ENCODE measurements at places on chromosomes 3 and 15. TPM values are rescaled to one million over a fixed set of nuclear protein-coding genes. Genes with fewer than 3 reads are reported as not detected.

The CELF6 gene
- total RNA-seq = 0.54 TPM

The ARGFX gene
- not detected for total RNA-seq

The LRRIQ4 gene
- under 0.01 TPM for total RNA-seq

The DUOXA1 gene
- total RNA-seq = under 0.01 TPM

The FGD5 gene
- 21.8 TPM for total RNA-seq

The PATL2 gene
- total RNA-seq = 5.7 TPM

The RCCD1 gene
- 13.7 TPM for total RNA-seq

The SSR3 gene
- total RNA-seq = 96.1 TPM

The NEO1 gene
- 0.27 TPM for total RNA-seq

The TRAT1 gene
- total RNA-seq = under 0.01 TPM

The DBR1 gene
- 15.6 TPM for total RNA-seq

The XCR1 gene
- not detected for total RNA-seq

The DAPK2 gene
- 0.81 TPM for total RNA-seq

The CCNB2 gene
- 4.8 TPM for total RNA-seq

The SERPINI2 gene
- total RNA-seq = 1.6 TPM

The ZBED2 gene
- under 0.01 TPM for total RNA-seq

The C3orf22 gene
- total RNA-seq = not detected

The RPL4 gene
- total RNA-seq = 9,045 TPM

The CCR2 gene
- 0.81 TPM for total RNA-seq

The ALDH1L1 gene
- total RNA-seq = under 0.01 TPM

The MTMR10 gene
- 13.2 TPM for total RNA-seq

The FGF7 gene
- under 0.01 TPM for total RNA-seq

The C3orf85 gene
- total RNA-seq = not detected

The DYNLT2B gene
- 2.2 TPM for total RNA-seq

The SLC51B gene
- not detected for total RNA-seq

The CCRL2 gene
- total RNA-seq = 7.0 TPM

GRCh38 chr3:102156426-102156825 lies 278.4 kb upstream of the ZPLD1 start:
- DNase-seq = no peak

DNA sequence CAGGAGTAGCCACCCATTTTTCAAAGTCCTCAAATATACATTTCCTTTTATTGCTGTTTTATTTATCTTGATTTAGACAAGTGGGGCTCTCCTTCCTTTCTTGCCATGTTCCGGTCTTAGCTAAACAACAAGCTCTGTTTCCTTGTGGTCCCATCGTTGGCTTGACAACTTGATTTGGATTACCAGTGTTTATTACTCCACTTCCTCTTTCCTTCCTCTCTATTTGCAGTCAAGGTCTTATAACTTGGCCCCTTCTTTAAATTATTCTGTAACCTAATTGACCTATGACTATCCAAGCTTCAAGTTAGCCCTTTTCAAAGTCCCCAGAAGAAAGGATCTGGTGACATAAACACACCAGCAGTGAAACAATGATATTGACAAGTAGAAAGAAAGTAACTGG lies 130.6 kb upstream of the STT3B start:
- peak; percentile 80 for DNase-seq

- no peak for DNase-seq
These were observed 447.5 kb downstream of the IGSF11 start for GRCh38 chr3:118587037-118587741.

DNA sequence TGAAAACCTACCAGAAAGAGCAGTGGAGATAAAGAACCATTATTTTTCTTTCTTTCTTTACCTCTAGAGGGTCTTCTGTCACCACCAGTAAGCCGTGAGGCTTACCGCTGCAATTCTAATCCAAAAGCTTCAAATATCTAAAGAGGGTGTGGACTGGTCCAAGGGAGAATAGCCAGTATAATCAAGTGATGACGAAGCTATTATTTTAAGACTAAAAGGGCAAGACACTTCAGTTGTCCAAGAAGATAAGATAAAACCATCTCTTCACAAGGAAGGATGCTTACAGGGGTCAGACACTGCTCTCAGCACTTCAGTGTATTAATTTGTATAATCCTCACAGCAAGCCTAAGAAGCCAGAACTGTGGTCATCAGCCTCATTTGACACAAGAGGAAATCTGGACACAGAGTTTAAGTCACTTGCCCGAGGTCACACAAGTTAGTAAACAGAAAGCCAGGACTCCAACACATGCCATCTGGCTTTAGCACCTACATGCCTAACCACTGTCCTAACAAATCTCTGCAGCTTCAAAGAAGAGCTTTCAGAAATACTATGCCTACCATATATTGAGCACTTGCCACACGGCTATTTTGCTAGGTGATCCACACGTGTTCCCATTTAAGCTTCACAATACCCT lies 14.6 kb downstream of the HDC start:
- no peak for DNase-seq

GRCh38 chr3:44899683-44900367 lies 25.4 kb downstream of the TGM4 start:
- no peak for DNase-seq

- DNase-seq = no peak
These were observed 505.4 kb downstream of the ZIC1 start for GRCh38 chr3:147914532-147914931.

DNA sequence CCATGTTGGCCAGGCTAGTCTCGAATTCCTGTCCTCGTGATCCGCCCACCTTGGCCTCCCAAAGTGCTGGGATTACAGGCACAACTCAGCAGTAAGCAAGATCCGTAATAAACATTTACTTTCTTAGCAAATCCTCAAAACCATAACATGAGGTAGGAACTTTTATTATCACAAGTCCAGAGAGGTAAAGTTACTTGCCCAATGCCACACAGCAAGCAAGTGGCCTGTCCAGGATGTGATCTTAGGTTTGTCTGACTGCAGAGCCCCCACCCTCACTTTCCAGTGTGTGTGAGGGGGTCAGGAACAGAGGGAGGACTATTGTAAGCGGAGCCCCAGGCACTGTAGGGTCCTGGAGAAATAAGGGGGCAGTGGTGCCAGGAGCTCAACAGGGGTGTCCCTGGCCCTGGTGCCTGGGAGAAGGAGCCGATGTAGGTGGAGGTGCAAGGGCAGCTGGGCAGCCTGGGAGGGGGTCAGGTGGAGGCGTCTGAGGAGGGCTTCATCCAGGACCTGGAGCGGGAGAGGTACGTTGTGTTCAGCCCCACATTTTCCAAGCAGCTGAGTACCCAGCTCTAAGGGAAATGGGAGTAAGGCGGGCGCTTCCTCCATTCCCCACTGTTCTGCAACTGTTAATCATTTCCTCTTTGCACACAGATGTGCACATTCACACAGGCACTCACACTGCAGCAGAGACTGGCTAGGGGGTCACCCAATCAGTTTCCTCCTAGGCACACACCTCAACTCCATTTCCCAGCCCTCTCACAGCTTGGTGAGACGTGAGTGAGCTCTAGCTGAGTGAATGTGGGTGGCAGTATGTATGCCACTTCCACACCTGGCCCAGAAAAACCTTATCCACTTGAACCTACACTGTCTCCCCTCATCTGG lies 5.9 kb downstream of the RPUSD3 start:
- peak; percentile 50 for DNase-seq

DNA sequence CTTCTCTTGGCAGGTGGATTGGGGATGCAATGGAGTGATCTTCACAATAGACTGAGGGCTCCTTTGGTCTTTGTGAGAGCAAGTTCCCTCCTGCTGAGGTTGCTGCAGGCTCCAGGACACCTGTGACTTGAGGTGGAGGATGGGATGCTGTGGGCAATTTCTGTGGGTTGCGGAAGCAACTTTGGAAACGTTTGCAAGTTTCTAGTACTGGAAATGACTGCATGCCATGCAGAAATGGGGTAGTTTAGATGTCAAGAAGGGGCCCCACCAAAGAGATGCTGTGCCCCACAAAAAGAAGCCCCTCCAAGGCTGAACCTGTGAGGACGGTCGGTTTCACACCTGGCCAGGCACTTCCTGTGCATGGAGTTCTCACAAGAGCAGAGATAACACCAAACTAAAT lies 80.4 kb upstream of the XCR1 start:
- no peak for DNase-seq

- DNase-seq = no peak
These were observed 139.7 kb upstream of the BNIP2 start for GRCh38 chr15:59828861-59829260.

- DNase-seq = no peak
These were observed 110.9 kb upstream of the THRB start for GRCh38 chr3:24605511-24606028.

DNA sequence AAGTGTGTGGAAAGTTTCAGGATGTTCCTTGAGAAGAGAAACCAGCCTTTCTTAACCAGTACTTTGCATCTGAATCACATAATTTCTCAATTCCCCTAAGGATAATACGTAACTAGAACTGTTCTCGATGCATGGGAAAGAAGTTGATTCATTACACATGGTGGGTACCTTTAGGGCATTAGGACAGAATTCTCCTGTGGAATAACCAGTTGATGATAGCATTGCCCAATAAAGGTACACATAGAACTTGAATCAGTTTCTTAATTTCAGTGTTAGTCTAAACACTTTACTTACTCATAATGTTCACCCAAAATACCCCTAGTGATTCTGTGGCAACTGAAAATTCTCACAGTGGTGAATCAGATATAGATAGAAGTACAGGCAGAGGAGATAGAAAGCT lies 1030.9 kb downstream of the ROBO1 start:
- no peak for DNase-seq

GRCh38 chr3:126552688-126553283 lies 5.9 kb downstream of the C3orf22 start:
- no peak for DNase-seq

GRCh38 chr15:73948982-73949381 lies 22.7 kb downstream of the LOXL1 start:
- no peak for DNase-seq

- DNase-seq = no peak
These were observed 92.4 kb downstream of the OXNAD1 start for GRCh38 chr3:16357186-16358121.

- peak; percentile 86 for DNase-seq
These were observed 44.0 kb downstream of the ZBTB38 start for GRCh38 chr3:141412087-141412935.

DNA sequence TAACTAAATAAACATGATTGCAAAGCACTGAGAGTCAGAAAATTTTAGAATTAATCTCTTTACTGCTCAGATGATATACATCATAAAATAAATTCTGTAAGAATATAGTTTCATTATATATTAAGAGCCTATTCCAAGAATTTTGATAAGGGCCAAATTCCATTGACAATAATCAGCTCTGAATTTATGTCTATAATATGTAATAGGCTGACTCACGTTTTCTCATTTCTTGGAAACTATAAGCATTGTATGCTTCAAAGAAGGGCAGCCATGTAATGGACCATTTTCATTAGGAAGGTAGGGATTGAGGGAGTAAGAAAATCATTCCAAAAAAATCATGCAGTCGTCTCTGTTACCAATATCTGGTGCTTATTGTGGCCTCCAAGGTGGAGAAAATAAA lies 315.9 kb downstream of the ZIC4 start:
- no peak for DNase-seq

GRCh38 chr3:112751061-112751460 lies 95.6 kb downstream of the CD200R1L start:
- DNase-seq = no peak

DNA sequence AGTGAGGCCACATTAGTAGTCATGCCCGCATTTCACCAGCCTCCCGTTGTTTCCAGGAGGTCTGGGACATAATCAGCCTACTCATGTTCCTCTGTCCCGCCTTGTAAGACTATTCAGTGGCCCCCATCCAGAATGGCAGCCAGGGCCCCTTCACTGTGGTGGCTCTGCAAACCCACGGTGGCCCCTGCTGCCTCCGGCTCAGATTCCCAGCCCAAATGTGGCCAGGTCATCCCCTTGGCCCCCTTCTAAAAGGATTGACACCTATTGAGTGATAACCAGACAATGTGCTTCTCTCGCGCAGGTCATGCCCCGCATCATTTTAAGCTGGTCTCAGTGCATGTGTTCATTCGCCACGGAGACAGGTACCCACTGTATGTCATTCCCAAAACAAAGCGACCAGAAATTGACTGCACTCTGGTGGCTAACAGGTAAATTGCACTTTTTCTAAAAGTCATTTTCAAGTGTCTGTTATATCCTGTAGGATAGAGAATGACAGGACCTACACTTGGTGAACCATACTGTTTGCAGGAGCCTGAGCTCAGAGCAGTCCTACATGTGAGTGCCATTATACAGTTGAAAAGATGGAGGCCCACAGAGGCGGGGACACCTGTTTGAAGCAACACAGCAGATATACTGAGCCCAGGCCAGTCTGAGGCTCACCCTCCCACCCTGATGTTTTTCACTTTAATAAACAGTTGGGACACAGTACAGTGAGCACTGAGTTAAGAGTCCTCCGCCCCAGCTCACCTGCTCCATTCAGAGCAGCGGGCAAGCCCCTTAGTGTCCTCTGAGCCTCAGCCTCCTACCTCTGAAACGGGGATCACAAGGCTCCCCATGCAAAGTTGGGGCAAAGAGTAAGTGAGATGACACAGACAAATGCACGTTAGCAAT lies 47.7 kb downstream of the PXYLP1 start:
- no peak for DNase-seq

- no peak for DNase-seq
These were observed 43.2 kb downstream of the GTPBP8 start for GRCh38 chr3:113034011-113034410.

GRCh38 chr15:58564981-58565380 lies 133.2 kb downstream of the LIPC start:
- no peak for DNase-seq

GRCh38 chr15:41480396-41481140 lies 13.1 kb upstream of the ITPKA start:
- no peak for DNase-seq

DNA sequence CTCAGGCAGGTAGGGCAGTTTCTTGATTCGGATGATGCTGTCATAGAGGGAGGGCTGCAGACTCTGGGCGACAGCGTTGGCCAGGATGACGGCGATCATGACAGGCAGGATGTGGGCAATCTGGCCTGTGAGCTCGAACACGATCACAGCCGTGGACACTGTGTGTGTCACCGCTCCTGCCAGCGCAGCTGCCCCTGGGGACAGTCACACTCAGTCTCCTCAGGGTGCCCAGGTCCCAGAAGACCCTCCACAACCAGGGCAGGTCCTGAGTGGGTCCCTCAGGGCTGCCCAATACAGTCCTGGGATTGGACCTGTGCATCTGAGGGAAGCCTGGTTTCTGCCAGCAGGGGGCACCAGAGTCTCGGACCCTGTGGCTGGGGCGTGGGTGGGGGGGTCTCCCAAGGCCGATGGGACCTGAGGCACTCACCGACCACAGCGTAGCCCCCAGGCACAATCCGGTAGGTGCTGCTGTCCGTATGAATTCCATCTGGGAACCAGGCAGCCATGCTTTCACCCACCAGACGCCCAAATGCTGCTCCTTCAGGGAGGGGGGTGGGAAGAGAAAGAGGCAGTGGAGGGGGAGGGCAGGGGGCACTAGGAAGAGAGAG lies 7.2 kb downstream of the CLCN2 start:
- DNase-seq = peak; percentile 62

GRCh38 chr15:31326875-31327668 lies 437 bp downstream of the KLF13 start:
- no peak for DNase-seq

DNA sequence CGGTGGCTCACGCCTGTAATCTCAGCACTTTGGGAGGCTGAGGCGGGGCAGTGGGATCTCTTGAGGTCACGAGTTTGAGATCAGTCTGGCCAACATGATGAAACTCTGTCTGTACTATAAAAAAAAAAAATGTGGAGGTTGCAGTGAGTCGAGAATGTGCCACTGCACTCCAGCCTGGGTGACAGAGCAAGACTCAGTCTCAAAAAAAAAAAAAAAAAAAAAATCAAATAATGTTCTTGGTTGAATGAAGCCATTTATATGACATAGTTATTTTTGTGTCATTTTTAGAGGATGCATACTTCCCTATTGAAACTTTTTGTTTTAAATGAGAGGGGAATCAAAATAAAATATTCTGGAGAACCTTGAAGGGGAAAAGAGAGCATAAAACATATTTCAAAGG lies 3.1 kb downstream of the HMCES start:
- no peak for DNase-seq

GRCh38 chr3:176920766-176921160 lies 276.5 kb downstream of the TBL1XR1 start:
- DNase-seq = no peak

All from hematopoietic multipotent progenitor cell (in vitro differentiated cells).